NCI-H1436 (cell line): ENCODE measurements at places on chromosomes 1 and 21.
A peak's percentile ranks its signal among the peaks of the same experiment; 100 is the strongest.

DNA sequence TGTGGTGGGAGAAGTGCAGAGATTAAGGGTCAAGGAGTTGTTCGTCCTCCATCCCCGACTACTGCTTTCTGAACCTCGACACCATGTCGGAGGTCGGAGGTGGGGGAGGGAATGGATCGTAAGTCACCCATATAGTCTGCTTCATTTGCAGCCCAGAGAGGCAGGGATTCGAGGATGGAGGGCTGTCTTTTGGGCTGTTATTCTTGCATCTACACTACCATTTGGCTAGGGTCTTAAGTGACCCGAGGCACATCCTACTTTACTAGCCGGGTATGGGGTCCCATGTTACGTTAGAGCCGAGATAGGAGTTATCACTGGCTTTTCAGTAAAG, 578 bp downstream of the USP21 start:
- DNase-seq = no peak

DNA sequence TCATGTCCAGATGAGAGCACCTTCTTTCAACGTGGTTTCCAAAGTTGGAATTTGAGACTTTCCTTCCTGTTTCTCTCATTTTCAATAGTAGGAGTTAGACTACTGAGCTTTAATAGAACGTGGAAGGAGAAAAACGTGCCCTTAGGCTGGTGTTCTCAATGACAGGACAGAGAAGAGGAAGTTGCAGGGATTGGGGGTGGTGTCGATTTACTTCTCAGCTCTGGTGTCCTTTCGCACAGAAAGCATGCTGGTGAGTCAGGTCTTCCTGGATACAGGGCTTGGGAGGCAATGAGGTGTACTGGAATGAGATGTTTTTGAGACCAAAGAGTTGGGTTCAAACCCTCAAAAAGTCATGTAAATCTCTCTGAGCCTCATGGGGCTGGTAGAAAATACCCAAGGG, 67.1 kb downstream of the HIVEP3 start:
- DNase-seq = no peak

GRCh38 chr1:181397845-181398244, 85.5 kb upstream of the CACNA1E start:
- no peak for DNase-seq

GRCh38 chr1:84996846-84997666, at the start of gene MCOLN2:
MCOLN2 (minus strand) TSS chr1:84997113; CDS start chr1:84996872, 241 bp downstream.
- DNase-seq = peak; percentile 45

DNA sequence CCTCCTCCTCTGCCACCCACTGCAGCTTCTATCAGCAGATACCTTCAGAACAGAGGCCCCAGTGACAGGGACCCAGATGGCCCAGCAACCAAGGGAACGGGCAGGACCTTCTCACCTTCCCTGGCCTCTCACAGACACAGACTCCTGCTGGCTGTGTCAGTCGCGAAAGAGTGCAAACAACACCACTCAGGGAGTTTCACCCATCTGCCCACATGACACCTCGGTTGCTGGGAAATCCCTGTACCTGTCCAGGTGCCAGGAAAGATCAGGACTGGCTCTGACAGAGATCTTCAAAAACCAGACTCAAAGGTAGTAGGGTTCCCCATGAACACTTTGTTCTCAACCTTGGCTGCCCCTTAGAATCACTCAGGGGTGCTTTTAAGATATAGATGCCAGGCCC, 83.5 kb upstream of the HIVEP3 start:
- no peak for DNase-seq

DNA sequence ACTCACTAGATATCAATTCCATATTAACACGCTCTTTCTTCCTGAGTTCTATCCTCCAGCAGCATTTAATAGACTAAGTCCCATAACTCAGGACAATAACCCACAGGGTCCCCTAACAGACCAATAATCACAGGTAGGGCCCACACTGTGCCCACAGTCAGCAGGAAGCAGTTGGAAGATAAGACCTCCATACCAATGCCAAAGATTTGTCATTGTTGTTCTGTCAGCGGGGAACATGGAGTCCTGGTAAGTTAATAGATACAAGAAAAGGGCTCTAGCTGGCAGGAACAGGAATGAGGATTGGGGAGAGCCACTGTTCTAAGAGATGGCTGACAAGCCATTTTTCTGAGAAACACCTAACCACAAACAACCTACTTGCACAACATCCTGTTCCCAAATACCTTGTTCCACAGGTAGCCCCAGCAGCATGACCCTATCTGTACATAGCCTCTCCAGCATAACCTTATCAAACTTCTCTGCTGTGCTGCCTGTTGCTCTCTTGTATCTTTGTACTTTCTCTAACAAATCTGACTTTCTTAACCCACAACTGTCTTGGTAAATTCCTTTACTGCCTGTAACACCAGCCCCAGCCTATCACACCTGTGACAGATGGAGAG, 142.0 kb upstream of the KCNJ15 start:
- no peak for DNase-seq

DNA sequence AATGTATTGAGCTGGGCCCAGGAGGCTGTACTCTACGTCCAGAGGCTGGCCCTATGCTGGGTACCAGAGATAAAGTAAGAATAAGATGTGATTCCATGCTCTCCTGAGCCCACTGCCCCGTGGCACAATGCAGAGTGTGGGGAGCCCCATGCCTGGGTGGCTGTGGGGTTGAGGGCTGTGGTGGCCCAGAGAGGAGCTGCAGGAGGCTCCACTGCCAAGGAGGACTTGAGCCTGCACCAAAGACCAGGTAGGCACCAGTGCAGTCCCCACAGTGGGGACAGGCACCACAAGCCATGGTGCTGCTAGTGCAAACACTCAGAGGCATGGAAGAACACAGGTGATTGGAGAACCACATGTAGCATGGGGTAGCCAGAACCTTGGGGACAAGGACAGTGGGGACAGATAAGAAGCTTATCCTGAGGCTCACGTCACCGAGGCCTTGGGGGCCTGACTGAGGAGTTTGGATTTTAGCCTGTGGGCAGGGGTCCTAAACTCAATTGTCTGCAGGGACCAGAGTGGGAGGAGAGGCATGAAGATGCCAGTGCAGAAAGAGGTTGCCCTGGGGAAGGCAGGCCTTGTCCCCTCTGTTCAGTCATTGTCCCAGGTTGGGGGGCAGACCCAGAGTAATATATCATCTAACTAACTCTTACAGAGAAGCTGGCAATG, 21.9 kb upstream of the EPS8L3 start:
- DNase-seq = no peak

GRCh38 chr1:14300991-14301703, 297.3 kb upstream of the KAZN start:
- DNase-seq = no peak

DNA sequence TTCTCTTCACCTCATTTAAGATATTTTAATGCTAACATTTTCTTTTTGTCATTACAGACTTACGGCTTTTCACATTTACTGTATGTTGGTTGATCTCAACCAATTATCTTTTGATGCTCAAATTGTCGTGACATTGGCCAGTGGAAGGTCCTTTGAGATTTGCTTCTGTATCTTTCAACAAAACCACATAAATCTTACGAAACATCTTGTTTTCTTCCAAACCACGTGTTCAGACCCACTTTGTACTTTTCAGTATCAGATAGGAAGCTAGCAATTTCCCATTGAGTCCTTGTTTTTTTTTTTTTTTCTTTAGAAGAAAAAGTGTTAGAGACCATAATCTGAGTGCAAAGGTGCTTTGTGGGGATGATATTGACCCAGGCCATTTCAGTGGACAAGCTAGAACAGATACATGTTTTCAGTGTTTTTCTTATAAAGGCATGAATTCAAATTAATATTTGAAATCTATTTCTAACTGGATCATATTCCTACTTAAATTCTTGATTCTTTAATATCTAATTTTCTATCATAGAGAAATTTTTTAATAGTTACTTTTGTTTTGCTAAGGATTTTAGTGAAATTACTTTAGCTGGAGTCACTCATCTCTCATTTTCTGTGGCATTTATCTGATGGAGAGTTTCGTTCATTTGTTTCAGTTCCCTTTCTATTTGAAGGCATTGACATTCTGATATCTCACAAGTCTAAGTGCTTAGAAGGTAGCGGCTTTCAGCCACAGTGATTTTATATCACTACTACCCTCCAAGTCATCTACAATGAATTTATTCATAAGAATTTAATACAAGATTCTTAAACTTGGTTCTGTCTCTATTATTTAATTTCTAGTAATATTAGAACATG, 26.7 kb downstream of the ATG4C start:
- no peak for DNase-seq

DNA sequence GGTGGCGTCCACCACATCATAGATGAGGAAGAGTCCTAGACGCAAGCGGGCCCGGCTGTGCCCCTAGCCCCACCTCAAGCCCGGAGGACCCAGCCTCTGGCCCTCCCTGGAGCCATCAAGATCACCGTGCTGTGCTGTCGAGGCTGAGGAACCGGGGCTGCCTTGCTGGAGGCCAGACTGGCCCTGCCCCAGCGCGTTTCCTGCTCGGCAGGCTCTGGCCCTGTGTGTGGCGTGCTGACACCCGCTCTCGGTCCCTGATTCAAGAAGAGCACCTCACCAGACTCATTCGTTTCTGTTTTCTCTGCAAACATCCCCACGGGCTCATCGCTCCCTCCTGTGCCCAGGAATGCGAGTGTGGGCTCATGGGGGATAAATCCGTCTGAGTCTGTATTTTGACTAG, 51.1 kb downstream of the GLIS1 start:
- DNase-seq = no peak

GRCh38 chr1:36092166-36092797, 3.6 kb downstream of the ADPRS start:
- DNase-seq = no peak

DNA sequence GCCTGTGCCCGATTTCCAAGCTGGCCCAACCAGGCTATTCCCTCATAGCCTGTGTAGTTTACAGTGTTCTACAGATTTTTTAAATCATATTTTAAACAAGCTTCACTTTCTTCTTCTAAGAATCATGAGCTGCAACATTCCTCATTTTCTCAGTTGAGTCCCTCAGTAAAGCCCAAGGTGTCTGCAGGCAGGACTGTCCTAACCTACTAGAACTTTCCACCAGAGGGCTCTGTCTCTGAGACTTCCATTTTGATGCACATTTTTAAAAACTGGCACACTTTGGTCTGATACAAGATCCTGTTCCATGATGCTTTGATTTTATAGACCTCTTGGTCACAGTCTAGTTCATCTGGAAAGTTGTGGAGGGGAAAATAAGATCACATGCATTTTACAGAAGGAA, 21.6 kb upstream of the SLAMF6 start:
- no peak for DNase-seq

- DNase-seq = no peak
These were observed 37.9 kb upstream of the BMP8B start for GRCh38 chr1:39826583-39826982.

DNA sequence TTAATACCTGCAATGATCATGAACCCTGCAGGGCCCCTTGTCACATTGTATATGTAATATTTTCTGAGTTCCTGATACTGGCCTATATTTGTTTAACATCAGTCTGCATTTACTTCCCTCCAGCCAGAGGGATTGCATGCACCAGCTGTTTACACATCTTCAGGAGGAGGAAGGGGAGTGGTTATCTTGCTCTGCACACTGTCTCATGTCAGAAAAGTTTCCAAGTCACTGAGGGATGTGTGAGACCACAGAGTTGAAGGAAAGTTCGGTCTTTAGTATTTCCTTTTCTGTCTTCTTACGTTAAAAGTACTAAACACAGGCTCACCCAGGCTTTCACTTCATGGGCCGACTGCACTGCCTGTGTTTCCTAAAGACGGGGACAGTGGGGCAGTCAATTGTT, 574.1 kb downstream of the LMO4 start:
- no peak for DNase-seq

DNA sequence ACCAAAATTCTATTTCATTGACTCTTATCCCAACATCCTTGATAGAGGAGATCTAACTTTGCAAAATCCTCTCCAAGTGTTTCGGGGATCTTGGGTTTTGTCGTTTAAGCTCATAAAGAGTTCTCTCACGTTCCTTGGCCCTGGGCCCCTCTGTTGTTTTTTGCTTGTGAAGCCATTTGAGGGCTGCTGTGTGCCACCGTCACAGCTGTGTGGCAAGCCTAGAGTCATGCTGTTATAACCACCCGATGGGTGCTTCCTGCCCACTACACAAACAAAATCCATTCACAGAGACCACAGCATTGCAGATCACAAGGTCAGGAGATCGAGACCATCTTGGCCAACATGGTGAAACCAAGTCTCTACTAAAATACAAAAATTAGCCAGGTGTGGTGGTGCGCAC, 154.1 kb downstream of the ADSS2 start:
- no peak for DNase-seq

- DNase-seq = peak; percentile 10
These were observed 50.8 kb downstream of the PAX7 start for GRCh38 chr1:18681423-18681835.

- DNase-seq = no peak
These were observed 7.8 kb upstream of the SERBP1 start for GRCh38 chr1:67437961-67438360.

- no peak for DNase-seq
These were observed 9.5 kb downstream of the COL16A1 start for GRCh38 chr1:31694069-31694963.

DNA sequence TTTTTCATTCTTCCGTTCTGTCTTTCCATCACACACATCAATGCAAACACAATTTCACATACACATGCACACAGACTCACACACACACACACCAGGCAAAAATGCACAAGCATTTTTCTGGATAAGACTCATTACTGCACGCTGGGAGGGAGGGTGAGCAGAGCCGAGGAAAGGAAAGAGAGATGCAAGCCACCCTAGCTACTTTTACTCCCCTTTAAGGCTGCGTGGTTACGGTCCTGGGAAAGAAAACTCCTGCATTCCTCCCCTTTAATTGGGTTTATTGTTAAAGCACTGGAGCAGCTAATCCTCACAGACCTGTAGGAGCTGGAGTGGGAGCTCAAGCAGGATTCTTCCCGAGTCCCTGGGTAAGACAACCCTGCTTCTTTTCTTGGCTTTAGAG, at the start of gene CAMK1G:
CAMK1G (plus strand) TSS at position 307 of the 400 bp plus-strand sequence. CDS start 11,270 bp downstream, outside the sequence.
- peak; percentile 21 for DNase-seq

DNA sequence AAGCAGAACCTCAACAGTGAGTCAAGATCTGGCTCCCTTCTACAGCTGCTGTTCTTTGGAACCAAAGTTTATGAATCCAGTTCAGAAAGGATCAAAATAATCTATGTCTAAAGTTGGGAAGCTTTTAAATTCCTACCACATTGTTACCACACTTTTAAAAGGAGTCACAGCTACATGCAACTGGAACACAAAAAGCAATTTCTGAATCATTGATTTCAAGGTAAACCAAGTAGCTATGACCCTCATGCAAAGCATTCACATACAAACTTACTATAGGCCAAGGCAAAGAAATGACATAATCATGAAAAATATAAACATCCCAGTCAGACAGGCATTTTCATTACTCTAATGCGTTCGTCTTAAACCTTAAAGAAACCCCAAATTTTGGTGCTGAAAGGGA, 3.5 kb downstream of the SIPA1L2 start:
- no peak for DNase-seq

DNA sequence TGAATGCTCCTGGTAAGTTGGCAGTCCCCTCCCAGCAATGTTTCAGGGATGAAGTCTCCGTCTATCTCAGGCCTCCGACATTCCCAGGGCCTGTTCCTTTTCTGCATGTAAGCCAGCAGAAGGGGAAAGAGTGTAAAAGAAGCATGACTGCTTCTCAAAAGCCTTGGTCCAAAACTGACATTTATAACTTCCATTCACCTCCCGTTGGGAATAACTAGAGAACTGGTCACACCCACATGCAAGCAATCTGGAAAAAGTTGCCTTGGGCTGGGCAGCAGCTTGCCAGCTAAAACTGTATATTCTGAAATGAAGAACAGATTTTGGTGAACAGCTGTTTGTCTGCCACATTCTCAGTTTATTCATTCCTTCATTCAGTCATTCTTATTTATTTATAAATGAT, 24.2 kb upstream of the NPL start:
- DNase-seq = no peak

- no peak for DNase-seq
These were observed 1.2 kb downstream of the GBP6 start for GRCh38 chr1:89364954-89365550.
